ENCODE measurements at places on chromosomes 5 and 9.

DNA sequence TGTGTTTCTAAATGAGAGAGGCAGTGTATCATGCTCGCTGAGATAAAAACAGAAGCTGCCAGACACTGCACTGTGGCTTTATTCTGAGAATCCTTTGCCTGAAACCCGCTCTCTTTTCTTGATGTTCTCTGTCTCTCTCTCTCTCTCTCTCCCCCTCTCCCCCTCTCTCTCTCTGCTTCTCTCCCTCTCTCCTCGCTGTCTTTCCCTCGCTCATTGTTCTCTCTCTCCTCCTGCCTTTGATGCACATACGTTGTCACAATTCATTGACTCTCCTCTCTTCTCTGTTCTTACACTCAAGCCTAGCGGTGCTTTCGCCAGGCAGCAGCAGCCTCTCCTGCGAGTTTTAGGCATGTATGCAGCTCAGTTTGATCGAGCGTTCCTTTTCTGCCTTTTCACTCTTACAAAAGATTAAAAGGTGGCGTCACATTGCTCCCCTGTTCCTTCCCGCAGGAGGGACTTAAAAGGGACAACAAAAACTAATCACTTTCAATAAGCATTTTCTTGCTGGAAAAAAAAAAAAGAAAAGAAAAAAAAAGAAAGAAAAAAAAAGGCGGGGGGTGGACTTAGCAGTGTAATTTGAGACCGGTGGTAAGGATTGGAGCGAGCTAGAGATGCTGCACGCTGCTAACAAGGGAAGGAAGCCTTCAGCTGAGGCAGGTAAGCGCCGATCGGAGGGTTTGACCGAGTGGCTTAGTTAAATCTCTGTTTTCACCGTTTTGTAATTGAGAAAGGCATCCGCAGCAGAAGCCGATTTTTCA, 717.9 kb upstream of the WWC1 start:
- DNase-seq: no peak

- DNase-seq: no peak
Measured at GRCh38 chr9:107699231-107699630, 209.7 kb upstream of the KLF4 start.

GRCh38 chr5:150593996-150594395, 46.5 kb upstream of the SYNPO start:
- DNase-seq: no peak

DNA sequence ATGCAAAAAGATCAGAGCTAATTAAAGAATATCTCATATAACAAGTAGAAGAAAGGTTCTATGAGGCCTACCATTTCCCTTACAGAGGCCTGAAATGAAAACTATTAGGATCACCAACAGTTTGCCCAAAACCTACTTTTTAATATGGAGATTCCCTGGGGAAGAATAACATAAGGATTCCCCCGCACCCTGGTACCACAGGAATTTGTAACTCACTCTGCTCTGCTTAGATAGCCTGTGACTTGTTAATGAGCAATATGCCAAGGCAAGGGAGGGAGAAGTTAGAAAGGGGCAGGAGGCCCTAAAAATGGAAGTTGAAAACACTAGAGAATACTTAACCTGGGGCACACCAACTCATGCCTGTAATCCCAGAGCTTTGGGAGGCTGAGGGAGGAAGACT, 107.0 kb downstream of the CDH6 start:
- no peak for DNase-seq

DNA sequence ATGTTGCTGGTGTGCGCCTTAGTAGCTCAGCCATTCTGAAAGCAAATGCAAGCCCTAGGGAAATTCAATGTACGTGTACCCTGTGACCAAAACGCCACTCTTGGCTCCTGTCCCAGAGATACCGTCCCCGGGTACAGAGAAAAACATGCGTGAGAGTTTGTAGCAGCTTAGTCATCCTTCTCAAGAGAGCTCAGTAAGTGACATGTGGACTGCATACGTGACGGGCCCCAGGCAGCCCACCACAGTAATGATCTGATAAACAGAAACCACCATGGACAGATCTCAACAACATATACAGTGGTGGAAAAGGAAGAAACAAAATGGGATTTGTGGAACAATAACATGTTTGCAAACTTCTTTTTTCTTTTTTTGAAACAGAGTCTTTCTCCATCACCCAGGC, 45.1 kb downstream of the S1PR3 start:
- no peak for DNase-seq

- no peak for DNase-seq
Measured at GRCh38 chr9:89601306-89601705, 3.5 kb upstream of the GADD45G start.

GRCh38 chr5:102570747-102571146, 71.9 kb upstream of the SLCO6A1 start:
- DNase-seq: no peak

GRCh38 chr9:113352411-113352810, 3.1 kb downstream of the BSPRY start:
- DNase-seq: no peak

- no peak for DNase-seq
Measured at GRCh38 chr9:121187636-121188305, 13.9 kb downstream of the RAB14 start.

- no peak for DNase-seq
Measured at GRCh38 chr5:65391591-65391990, 90.1 kb downstream of the ADAMTS6 start.

DNA sequence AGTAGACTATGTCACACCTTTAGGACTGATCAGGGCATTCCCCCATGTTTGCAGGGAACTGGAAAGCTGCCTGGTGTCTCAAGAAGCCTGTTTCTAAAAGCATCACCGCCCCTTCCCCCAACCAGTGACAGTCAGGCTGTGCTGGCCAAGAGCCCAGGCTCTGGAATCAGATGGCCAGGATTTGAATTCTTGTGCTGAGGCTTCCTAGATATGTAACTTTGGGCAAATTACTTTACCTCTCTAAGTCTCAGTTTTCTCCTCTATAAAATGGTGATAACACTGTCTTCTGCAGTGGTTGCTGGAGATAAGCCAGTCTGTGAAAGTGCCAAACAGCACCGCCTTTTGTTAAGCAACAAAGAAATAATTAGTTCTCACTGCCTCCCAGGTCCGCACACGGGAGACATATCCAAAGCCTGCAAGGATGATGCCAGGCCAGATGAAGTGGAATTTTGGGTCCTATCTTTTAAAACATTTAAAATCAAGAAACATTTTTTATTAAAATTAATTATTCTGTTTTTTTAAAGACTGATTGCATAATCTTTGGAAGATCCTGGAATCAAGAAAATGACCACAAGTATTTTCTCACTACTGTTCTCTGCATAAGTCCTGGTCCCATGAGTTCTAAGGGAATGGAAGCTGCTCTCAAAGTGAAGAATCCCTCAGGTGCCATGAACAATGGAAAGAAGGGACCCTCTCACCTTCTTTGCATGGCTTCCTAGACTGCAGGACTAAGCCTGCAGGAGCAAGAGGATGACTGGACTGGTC, 13.9 kb downstream of the SLC31A2 start:
- no peak for DNase-seq

- DNase-seq: no peak
Measured at GRCh38 chr9:77865385-77866047, 166.1 kb downstream of the GNAQ start.

- DNase-seq: no peak
Measured at GRCh38 chr5:67160985-67161384, 35.6 kb downstream of the CD180 start.

- DNase-seq: no peak
Measured at GRCh38 chr5:88115211-88115610, 153.4 kb downstream of the TMEM161B start.

DNA sequence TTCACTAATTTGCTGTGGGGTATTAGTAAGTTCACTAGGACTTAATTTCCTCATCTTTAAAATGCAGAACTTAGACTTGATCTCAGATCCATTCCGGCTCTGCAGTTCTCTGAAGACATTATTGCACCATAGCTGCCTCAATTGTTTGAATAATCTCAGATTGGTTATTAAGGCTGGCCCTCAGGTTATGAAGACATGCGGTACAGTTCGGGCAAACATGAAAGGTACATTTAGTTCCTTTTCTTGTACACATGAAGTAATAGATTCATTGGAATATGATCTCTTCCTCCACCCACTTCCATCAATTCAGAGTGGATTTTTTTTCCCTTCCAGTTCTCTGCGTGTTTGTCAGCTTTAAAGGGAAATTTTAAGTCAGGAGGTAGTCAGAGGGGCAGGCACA, 28.0 kb downstream of the ATP6V0E1 start:
- DNase-seq: no peak

DNA sequence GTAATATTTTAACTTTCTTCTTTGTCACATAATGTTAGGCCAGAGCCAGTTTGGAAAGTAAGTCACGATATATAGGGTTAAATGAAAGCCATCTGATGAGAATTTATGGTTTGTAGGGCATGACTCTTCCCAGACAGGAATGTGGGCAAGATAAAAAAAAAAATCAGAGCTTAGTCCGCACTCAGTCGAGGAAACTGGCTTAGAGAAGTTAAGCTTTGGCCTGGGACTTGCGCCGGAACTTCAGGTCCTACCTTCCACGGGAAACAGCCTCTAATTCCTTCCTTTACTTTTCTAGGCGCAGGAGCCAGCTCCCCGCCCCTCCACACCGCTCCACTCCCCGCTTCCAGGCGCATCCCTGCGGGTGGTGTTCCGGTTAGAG, 475 bp downstream of the DDX31 start:
- peak; percentile 64 for DNase-seq

GRCh38 chr9:74846766-74847165, 41.0 kb downstream of the TRPM6 start:
- no peak for DNase-seq

GRCh38 chr5:38874948-38875456, 29.2 kb downstream of the OSMR start:
- DNase-seq: no peak

All from RCC 7860 (cell line).